Left lung (tissue), 14 donors: ENCODE measurements at places on chromosomes 13 and 19. TPM values are rescaled to one million over a fixed set of nuclear protein-coding genes. Genes with fewer than 3 reads are reported as not detected.

The ARRDC5 gene
- 0.09 TPM for polyA plus RNA-seq

The LILRB5 gene
- polyA plus RNA-seq = 4.9 TPM

DNA sequence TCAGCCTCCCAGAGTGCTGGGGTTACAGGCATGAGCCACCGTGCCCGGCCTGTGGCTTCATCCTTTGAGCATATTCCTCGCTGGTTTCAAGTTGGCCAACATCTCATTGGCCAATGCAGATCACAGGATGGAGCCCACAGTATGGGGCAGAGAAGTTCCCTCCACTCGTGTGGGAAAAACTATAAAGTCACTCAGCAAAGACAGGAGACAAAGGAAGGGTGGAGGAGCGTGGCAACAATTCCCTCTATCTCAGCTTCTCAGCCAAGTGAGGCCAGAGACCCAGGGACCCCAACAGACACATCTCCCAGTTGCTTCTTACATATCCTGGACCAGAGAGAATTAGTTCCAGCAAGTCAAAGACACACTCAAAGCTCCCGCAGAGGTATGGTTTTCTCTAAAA is 184.6 kb upstream of the SOX1 start:
- DNase-seq = no peak

DNA sequence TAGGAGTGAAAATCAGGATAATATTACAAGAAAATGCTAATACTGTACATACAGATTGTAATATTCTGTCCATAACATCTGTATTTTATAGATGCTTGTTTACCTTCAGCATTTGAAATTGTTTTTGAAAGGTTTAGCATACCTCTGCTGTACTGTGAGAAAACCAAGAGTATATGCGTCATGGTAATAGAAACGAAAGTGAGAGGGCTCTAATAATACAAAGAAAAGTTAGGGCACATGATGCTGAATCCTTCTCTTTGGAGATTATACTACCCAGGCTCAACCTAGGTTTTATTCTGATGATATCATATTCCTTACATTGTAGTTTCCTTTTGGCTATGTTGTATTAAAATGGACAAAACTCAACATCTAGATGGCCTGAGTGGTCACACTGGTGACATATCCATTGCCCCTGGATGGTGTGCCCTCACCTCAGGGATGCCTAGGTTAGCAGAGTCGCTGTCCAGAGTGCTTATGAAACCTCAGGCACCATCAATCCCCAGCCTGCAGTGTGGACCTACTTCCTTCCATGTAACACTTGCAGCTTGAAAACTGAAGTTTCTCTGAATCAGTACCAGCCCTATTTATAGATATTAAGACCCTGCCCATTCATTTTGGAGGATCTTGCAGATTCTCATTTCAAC is 253.7 kb downstream of the KCTD12 start:
- no peak for DNase-seq

- no peak for DNase-seq
These were observed 7.1 kb downstream of the PCDH9 start for GRCh38 chr13:67223024-67223423.

GRCh38 chr13:63190219-63190618 is 1774.6 kb upstream of the PCDH20 start:
- no peak for DNase-seq

GRCh38 chr13:113073942-113074341 is 31.6 kb upstream of the F7 start:
- no peak for DNase-seq

DNA sequence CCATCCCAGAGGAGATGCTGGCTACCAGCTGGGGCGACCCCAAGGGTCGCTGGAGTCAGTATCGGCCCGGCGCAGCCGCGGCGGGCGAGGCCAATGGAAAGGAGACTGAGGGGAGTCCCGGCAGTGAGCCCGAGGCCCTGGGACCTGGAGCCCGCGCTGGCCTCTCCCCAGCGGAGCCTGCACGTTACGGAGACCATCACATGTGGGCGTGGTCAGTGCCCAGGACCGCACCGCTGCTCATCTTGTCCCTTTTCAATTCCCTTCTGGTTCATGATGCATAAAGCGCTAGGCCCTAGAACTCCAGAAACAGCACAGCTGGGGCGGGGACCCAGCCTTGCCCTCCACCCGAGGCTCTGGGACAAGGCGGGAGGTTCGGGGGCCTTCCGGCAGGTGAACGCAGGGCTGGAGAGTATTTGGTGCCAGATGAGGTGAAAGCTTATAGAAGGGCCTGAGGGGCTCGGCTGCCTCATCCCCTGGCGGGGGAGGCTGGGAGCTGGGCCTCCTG is 8.0 kb downstream of the C19orf25 start:
- no peak for DNase-seq

GRCh38 chr13:68304286-68304893 is 1074.3 kb upstream of the PCDH9 start:
- DNase-seq = peak; percentile 32
